Endothelial cell of umbilical vein (primary cell): ENCODE measurements at places on chromosomes 7 and 10. TPM values are rescaled to one million over a fixed set of nuclear protein-coding genes. Genes with fewer than 3 reads are reported as not detected.

TRPV5 gene
- total RNA-seq, result not detected in 2 replicates

- no peaks in the 10 kb centered on the region for H3K36me3 ChIP-seq
- no peak overlapping the region for H3K4me3 ChIP-seq
- H3K27ac ChIP-seq, result no peak overlapping the region
- H3K4me1 ChIP-seq, result peaks cover 37% of the 10 kb centered on the region
- H3K27me3 ChIP-seq, result no peaks in the 10 kb centered on the region
- no peak for DNase-seq
Observed at GRCh38 chr7:139646566-139646965, 123.1 kb downstream of the CLEC2L start.

- H3K27me3 ChIP-seq, result no peaks in the 10 kb centered on the region
- H3K4me3 ChIP-seq, result no peak overlapping the region
- DNase-seq, result no peak
- no peaks in the 10 kb centered on the region for H3K4me1 ChIP-seq
Observed at GRCh38 chr7:137328373-137329120, 15.0 kb downstream of the PTN start.

PEX1 gene
- total RNA-seq, result 10.7 and 11.7 TPM in 2 replicates

ZNF117 gene
- total RNA-seq, result 12.6 and 24.7 TPM in 2 replicates

PRR15 gene
- 1.8 and 4.1 TPM in 2 replicates for total RNA-seq
